ENCODE measurements at places on chromosomes 5 and 9.

DNA sequence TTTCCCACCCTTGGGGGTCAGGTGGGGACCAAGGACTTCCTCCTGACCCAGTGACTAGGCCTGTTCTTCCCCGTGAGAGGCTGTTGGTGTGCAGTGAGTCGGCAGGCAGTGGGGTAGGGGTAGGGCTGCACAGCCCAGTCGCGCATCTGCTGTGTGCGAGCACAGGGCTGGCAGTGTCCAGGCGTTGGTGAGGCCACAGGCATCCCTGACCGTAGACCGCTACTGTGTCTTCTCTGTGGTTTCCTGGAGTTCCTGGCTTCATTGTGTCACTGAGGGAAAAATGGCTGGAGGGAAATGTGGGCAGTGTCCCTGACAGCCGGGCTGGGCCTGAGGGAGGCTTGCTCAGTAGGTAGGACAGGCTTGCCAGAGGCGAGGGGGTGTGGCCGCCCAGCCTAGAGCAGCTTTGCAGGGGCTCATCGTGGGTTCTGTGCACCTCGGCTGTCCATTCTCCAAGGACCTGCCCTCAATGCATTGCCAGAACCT, 95.4 kb downstream of the CACNA1B start:
- DNase-seq, result no peak

GRCh38 chr9:137759117-137759516, 118.5 kb upstream of the CACNA1B start:
- no peak for DNase-seq

DNA sequence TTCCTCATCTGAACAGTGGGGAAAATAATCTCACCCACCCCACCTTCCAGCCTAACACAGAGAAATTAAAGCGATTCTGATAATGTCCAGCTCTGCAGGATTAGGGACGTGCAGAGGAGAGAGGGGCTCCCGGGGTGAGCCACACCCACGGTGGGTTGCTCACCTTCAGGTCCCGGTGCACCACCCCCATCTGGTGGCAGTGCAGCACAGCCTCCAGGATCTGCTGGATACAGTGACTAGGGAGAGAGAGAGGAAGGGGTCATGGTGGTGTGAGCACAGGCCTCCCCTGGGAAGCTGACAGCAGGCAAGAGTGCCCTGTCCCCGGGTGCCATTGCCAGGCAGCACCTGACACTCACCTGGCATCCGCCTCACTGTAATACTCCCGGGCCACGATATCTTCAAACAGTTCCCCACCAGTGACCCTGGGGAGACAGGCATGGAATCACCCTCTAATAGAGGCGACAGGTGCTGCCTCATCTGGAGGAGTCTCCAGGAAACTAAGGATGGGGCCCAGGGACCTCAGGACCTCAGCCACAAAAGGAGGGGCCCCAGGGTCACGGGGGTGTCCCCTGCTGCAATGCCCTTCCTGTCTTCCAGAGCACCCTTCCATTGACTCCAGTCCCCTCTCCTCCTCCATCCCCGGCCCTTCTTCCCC, 33.0 kb downstream of the CAMK2A start:
- no peak for DNase-seq

DNA sequence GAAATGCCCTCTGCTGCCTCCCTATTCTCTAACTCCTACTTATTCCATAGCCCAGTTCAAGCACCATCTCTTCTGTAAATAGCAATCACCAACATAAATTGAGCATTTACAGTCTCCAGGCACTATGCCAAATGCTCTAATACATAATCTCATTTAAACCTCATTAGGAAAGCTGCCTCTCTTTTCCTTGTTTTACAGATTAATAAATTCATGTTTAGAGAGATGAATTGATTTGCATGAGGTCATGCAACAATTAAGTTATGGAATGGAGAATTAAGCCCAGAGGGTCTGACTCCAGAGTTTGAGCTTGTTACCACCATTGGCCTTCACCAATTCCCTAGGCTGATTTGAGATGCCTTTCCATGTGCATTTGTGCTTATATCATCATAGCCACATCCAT, 23.4 kb upstream of the RFX3 start:
- no peak for DNase-seq

GRCh38 chr9:89797255-89797654, 192.4 kb downstream of the GADD45G start:
- DNase-seq, result no peak

DNA sequence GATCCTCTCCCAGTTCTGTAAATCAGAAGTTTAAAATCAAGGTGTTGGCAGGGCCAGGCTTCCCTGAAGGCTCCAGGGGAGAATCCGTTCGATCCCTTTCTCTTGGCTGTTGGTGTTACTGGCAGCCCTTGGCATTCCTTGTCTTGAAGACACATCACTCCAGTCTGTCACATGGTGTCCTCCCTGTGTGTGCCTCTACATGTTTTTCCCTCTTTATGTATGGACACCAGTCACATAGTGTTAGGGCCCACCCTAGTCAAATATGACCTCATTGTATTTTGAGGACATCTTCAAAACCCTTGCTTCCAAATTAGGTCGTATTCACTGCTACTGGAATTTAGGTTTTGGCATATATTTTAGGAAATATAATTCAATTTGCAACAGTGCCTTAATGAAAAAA, 94.6 kb downstream of the RASEF start:
- no peak for DNase-seq

DNA sequence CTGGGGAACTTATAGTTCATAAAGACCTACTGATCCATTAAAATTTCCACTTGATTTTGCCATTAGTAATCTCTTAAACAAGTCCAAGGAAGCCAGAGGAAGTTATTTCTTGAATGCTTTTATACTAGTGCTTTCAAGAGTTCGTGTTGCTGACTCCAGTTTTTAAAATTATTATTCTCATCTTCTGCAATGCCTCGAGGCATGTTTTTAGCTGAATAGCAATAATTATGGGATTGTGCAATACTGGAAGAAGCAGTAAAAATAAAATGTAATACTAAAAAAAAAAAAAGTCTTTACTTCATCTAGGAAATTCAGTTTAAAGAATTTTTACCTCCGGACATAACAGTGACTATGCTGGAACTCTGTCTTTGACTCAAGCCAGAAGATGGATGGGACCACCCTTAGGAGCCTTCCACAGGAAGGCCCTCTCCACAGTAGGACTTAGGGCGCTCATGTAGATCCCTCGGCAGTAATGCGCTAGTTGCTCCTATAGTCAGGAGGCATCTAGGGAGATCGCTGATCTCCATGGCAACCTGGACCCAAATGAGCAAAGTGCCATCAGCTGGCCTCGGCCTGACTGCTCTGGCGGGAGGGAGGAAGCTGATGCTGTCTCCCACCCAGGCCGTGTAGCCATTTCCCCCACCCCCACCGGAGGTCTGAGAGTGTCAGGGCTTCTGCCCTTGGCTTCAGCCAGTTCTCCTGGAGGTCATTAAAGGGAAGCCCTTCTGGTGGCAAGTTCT, 56.7 kb downstream of the DAPK1 start:
- DNase-seq, result no peak

GRCh38 chr9:91090130-91090410, 271.6 kb downstream of the AUH start:
- DNase-seq, result no peak

DNA sequence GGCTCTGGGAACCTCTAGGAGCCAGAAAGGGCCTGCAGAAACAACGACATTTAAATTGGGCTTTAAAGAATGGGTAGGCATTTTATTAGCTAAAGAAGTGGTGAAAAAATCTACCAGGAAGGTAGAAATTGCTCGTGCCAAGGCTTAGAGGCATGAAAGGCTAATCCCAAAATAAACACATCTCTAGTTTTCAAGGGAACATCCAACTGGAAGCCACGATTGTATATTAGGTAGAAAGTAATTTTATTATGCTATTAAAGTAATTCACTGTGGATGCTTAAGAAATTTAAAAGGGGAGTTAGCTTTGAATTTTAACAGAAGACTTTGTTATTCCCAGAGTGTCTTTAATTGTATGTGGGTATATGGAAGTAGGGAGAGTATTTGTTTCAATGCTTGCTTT, 17.5 kb upstream of the CNTLN start:
- DNase-seq, result no peak

DNA sequence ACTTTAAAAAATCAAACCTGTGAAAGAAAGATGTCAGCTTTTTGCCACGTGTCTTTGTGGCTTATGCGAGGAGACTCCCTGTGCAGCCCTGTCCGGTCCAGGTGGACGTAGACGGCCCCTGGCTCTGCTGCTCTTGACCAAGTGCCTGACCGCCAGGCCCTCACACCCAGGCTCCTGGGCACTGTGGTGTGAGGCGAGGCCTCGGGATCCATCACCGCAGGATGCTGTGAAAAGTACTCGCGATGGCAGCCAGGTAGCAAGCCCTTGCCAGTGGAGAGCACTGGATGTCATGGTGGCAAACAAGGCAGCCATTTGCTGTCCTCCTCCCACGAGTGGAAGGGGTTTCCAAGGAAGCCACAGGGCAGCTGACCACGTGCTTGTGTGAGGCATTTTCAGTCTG, 245.1 kb downstream of the CACNA1B start:
- no peak for DNase-seq

GRCh38 chr5:179190851-179191505, 130.8 kb downstream of the ZNF354C start:
- DNase-seq, result no peak

- DNase-seq, result no peak
Observed at GRCh38 chr5:18888821-18889220, 1099.2 kb downstream of the CDH18 start.

All from stimulated activated CD8-positive, alpha-beta memory T cell treated with anti-CD3 and anti-CD28 coated beads, Interleukin-15, amount 100 ng/mL, for 4 hours (primary cell).